ENCODE measurements at places on chromosomes 5 and 9. TPM values are rescaled to one million over a fixed set of nuclear protein-coding genes. Genes with fewer than 3 reads are reported as not detected.

Gene IL5
- not detected for total RNA-seq

Gene CBY3
- total RNA-seq, result not detected

Gene PTCH1
- 10.6 TPM for total RNA-seq

Gene RASGRF2
- total RNA-seq, result 7.5 TPM

Gene SAPCD2
- 5.0 TPM for total RNA-seq

Gene PLAC8L1
- total RNA-seq, result not detected

Gene GABRB2
- total RNA-seq, result 0.65 TPM

Gene ADAMTS13
- 4.0 TPM for total RNA-seq

Gene SMIM32
- total RNA-seq, result not detected

Gene FSD1L
- total RNA-seq, result 1.3 TPM

Gene OR1Q1
- total RNA-seq, result not detected

Gene PTGR1
- 101 TPM for total RNA-seq

Gene CD180
- not detected for total RNA-seq

Gene GABRA1
- not detected for total RNA-seq

Gene DDX46
- total RNA-seq, result 18.1 TPM

Gene SLC23A1
- total RNA-seq, result not detected

Gene STC2
- total RNA-seq, result 162 TPM

Gene CENPK
- 9.6 TPM for total RNA-seq

Gene SLC34A3
- total RNA-seq, result not detected

Gene GLDC
- total RNA-seq, result 2.2 TPM
